ENCODE measurements at places on chromosomes 13 and 19. TPM values are rescaled to one million over a fixed set of nuclear protein-coding genes. Genes with fewer than 3 reads are reported as not detected.

Gene PPP1R13L
- 1.8 TPM for total RNA-seq

Gene STX10
- total RNA-seq: 40.7 TPM

Gene MAMSTR
- total RNA-seq: 3.4 TPM

Gene ADAMTSL5
- total RNA-seq: 1.4 TPM

Gene ARHGAP33
- total RNA-seq: 2.9 TPM

Gene SHD
- total RNA-seq: not detected

DNA sequence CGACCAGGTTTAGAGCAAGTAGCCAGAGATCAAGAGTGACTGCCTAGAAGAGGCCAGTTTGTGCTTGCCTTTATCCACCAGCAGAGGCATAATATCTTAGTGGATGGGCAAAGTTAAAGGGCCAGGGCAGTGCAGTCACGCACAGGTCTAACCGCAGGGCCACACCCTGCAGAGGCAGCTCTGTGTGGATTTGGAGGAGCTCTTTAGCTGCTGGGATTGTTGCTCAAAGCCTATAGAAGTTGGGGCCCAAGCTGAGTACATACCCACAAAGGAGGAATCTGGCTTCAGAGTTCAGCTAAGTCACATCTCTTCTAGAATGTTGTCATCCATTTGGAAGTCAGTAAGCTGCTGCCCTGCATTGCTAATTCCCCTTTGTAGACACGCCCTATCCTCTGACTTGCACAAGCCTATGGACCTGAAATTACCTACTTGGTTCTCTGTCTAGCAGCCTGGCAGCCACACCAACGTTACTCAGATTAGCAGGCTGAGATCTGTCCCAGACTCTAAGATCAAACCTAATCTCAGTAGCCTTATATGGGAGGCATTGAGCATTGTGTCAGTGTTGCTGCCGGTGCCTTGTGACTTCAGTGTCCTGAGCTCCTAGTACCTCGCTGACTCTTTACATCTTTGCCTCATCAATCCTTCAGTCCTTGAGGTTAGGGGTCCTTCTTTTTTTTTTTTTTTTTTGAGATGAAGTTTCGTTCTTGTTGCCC, 102.9 kb upstream of the STARD13 start:
- H3K27me3 ChIP-seq: no peaks in the 10 kb centered on the region
- no peaks in the 10 kb centered on the region for H3K36me3 ChIP-seq
- no peak for DNase-seq
- H3K4me1 ChIP-seq: no peaks in the 10 kb centered on the region
- no peak overlapping the region for H3K27ac ChIP-seq

- H3K36me3 ChIP-seq: peaks cover 34% of the 10 kb centered on the region
- H3K27ac ChIP-seq: no peak overlapping the region
- no peak overlapping the region for H3K4me3 ChIP-seq
- DNase-seq: no peak
- no peaks in the 10 kb centered on the region for H3K27me3 ChIP-seq
- H3K4me1 ChIP-seq: no peaks in the 10 kb centered on the region
Measured at GRCh38 chr19:11496391-11497163, 9.1 kb downstream of the ZNF653 start.

GRCh38 chr13:63605403-63605802, 2189.8 kb upstream of the PCDH20 start:
- no peak for DNase-seq
- H3K4me3 ChIP-seq: no peak overlapping the region
- no peak overlapping the region for H3K27ac ChIP-seq
- no peaks in the 10 kb centered on the region for H3K27me3 ChIP-seq
- H3K4me1 ChIP-seq: no peaks in the 10 kb centered on the region

DNA sequence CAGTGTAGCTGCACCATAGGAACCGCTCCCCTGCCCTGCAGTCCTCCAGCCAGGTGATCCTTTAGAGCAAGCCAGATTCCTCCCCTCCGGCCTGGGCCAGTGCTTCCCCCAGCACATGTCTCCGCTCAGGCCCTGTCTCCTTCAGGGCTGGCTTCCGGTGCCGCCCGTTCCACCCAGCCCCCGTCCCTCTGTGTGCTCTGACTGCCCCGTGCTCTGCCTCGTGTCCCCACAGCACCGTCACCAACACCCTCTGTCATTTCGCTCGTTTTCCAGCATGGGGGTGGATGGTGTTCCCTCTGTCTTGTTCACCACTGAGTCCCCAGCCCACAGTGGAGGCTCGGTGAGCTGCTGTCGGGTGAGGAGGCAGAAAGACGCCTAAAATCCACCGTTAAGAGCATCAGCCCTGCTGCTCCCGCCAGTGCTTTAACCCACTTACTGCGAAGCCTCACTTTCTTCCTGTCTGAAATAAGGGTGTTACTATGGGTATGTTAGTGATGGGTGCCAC, 54.5 kb downstream of the TSSK6 start:
- H3K36me3 ChIP-seq: no peaks in the 10 kb centered on the region
- DNase-seq: peak; percentile 54
- peak overlapping the region; percentile 27 for H3K4me3 ChIP-seq
- H3K27me3 ChIP-seq: no peaks in the 10 kb centered on the region
- peak overlapping the region; percentile 81 for H3K27ac ChIP-seq

- no peaks in the 10 kb centered on the region for H3K27me3 ChIP-seq
- peak within 1 kb of the TSS; percentile 97 for H3K4me3 ChIP-seq
- H3K36me3 ChIP-seq: no peaks in the 10 kb centered on the region
- peaks cover 28% of the 10 kb centered on the region for H3K4me1 ChIP-seq
Measured at GRCh38 chr19:662962-663681, at the start of gene RNF126. Gene RNF126 (minus strand): TSS chr19:663214. CDS start chr19:663121, 93 bp downstream.

DNA sequence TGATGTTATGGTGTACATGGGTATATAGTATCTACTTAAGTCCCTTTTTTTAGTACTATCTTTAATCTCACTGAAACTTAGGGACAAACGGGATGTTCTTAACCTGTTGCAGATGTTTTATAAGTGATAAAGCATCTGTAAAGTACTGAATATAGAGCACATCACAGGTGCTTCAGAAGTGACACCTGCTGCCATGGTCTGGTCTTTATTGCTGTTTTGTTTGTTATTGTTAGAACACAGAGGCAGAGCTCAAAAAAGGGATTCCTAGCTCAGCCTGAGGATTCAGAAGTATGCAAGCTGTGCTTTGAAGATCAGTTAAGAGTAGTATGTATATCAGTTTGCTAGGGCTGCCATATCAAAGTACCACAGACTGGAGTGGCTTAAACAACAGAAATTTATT, 219.5 kb downstream of the DCT start:
- no peak overlapping the region for H3K27ac ChIP-seq
- no peaks in the 10 kb centered on the region for H3K27me3 ChIP-seq
- DNase-seq: no peak
- no peaks in the 10 kb centered on the region for H3K36me3 ChIP-seq
- H3K4me3 ChIP-seq: no peak overlapping the region

DNA sequence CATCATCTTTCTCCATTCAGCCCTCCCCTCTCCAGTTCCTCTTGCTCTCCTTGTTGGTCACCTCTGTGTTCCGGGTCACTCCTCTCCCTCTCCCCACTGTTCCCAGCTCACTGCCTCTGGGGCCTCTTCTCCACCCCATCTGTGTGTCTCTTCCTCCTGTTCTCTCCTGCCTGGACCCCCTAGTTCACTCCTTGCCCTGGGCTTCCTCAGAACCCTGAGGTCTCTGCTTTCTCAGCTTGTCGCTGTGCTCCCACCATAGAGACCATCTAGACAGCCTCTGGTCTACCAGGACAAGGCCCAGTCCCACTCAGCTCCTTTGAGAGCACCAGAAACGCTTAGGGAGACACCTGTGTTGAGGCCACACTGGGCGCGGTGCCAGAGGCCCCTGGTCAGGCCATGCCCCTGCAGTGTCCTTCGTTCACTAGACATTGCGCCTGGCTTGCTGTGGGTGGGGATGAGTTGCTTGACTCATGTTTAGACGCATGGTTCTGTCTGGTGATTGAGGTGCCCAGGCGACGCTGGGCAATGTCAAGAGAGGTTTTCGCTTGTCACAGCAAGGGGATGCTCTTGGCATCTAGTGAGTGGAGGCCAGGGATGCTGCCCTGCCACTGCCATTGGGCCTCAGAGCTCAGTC, 4.8 kb downstream of the LENG9 start:
- no peak for DNase-seq
- H3K27me3 ChIP-seq: no peaks in the 10 kb centered on the region
- H3K27ac ChIP-seq: no peak overlapping the region
- no peak overlapping the region for H3K4me3 ChIP-seq
- peaks cover 7% of the 10 kb centered on the region for H3K4me1 ChIP-seq

- DNase-seq: no peak
- H3K36me3 ChIP-seq: no peaks in the 10 kb centered on the region
- no peak overlapping the region for H3K4me3 ChIP-seq
- H3K27me3 ChIP-seq: no peaks in the 10 kb centered on the region
- H3K27ac ChIP-seq: no peak overlapping the region
Measured at GRCh38 chr19:42246922-42247639, 4.7 kb upstream of the GSK3A start.

DNA sequence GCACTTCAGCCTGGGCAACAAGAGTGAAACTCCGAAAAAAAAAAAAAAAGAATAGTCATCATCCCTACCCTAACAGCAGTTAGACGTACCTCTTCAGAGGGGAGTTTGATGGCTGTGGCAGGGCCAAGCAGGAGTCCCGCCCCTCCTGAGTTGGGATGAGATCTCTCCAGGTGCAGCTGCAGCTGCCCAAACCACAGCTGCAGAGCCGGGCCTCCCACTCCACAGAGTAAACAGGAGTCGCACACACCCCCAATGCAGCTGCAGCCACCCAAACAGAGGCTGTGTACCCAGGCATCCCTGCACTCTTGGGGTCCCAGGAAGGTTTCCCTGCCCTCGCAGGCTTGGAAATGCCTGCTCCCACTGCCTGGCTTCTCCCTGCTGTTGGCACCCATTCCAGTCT, 17.4 kb upstream of the MLLT1 start:
- H3K4me3 ChIP-seq: no peak overlapping the region
- no peak for DNase-seq
- no peaks in the 10 kb centered on the region for H3K27me3 ChIP-seq
- H3K36me3 ChIP-seq: no peaks in the 10 kb centered on the region

DNA sequence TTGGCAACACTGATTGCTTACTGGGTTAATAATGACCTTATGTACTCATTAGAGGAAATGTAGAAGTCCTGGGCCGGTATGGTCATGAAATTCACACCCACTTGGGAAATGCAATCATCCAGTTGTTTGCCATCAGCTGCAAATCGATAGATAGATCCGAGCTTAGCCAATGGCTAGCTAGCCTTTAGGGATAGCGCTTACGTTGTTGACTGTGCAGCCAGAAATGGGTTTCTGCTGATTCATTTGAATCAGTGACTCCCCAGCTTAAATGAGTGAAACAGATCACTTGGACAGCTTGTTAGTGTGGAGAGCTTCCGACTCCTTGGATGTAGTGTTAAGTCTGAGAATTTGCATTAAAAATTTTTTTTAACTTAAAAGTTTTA, 11.8 kb downstream of the IL17D start:
- H3K27me3 ChIP-seq: no peaks in the 10 kb centered on the region
- H3K4me3 ChIP-seq: peak overlapping the region; percentile 34
- H3K4me1 ChIP-seq: peaks cover 62% of the 10 kb centered on the region
- no peaks in the 10 kb centered on the region for H3K36me3 ChIP-seq
- DNase-seq: no peak
- peak overlapping the region; percentile 89 for H3K27ac ChIP-seq

- no peaks in the 10 kb centered on the region for H3K27me3 ChIP-seq
- DNase-seq: no peak
- H3K4me1 ChIP-seq: peaks cover 2% of the 10 kb centered on the region
- H3K4me3 ChIP-seq: no peak overlapping the region
- no peaks in the 10 kb centered on the region for H3K36me3 ChIP-seq
Measured at GRCh38 chr13:21742096-21742495, 71.2 kb downstream of the FGF9 start.

Measured in gastrocnemius medialis (tissue), 4 donors.